ENCODE measurements at places on chromosomes 12 and 14.

DNA sequence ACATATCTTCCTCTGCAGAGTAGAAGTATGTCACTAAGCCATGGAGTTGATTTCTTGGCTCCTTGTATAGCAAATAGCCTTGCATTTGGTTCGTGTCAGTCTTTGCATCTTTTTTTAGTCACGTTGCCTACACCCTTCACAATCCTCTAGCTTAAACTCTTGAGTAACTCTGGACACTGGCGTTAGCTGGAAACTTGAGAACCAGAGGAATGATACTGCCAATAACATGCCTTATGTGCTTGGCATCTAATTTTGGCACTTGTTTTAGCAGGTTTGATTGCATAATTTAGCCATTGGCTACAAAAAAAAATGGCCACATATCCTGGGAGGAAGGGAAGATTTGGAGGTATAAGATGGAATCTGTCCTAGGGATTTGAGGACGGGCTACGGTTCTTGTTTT, 136.2 kb downstream of the ETV6 start:
- no peak for DNase-seq

DNA sequence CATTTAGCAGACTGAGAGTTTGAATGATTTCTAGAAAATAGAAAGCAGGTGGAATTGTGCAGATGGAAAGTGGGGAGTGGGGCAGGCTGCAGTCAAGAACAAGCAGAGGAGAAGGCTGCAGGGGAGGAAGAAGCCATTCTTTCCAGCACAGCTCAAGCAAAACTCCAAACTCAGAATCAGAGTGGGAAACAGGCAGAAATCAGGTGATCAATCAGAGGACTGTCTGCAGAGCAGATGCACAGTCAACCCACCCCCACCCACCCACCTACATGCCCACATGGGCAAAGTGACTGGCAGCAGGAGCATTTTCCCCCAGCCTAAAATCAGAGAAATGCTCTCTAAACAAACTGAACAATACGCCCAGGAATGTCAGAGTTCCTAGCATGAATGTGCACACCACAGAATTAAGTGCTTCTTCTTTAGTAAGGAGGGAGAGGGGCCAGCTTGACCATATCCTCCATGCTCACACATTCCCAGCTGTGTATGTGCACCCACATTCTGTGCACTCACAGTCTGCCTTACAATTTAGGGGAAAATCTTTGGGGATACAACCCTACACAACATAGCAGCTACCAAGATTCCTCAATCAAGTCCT, 194.1 kb upstream of the PLEKHA5 start:
- DNase-seq = no peak

DNA sequence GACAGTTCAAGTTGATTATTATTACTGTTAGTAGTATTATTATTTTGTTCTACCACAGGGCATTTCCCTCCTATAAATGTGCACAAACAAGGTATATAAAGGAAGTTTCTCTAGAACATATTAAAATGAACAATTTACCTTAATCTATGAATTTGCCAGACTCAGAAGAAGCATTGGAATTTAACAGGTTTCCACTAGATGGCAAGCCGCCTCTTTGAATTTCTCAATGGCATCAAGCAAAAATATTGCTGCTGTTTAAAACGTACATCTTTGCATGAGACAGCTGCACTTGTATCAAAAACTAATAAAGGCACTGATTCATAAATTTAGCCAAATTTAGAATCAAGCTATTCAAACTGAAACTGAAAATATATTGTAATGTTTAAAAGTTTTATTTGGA, 34.6 kb upstream of the MIS18BP1 start:
- no peak for DNase-seq

DNA sequence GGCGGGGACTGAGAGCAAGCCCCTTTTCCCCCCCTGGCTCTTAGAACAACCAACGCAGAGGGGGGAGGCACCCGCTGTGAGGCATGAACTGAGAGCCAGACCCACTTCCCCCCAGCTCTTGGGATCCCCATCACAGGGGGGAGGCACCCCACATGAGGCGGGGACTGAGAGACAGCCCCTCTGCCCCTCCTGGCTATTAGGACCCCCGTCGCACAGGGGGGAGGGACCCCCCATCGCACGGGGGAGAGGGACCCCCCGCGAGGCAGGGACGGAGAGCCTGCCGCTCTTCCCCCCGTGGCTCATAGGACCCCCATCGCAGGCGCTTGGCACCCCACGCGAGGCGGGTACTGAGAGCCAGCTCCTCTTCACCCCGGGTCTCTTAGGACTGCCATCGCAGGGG, 195.8 kb upstream of the PZP start:
- no peak for DNase-seq

- peak; percentile 86 for DNase-seq
These were observed at the start of gene EIF5 for GRCh38 chr14:103333754-103334643. Gene EIF5, plus strand, starts transcription at chr14:103334237. Its CDS starts 1,624 bp downstream, at chr14:103335861.

DNA sequence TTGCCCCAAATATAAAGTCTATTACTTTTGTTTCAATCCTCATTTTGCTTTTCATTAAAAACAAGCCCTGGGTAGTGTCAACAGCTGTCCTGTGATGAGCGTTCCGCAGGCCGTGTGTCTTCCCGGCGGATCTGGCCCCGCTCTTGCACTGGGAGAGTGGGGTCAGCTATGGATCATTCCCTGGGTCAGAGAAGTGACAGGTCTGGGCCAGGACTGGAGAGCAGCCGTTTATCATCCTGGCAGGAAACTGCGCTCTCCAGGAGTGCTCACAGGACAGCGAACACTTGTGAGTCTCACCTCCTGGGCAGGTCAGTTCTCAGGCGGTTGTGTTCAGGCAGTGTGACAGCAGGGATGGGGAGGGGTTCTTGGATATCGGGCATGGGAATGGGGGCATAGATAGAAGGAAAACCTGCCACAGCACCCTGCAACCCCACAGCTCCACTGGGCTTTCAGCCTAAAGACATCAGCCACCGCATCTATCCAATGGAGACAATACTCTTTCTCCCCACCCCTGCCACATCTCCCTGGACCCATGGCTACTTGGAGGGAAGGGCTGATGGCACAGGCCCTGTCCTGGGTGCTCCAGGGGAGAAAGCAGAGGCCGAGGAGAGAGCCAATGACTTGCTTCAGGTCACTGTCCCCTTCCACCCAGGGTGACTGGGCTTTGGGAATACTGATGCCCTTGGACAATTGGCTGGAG, 47.8 kb upstream of the CHGA start:
- no peak for DNase-seq

- no peak for DNase-seq
These were observed 106.3 kb downstream of the OTX2 start for GRCh38 chr14:56703947-56704346.

DNA sequence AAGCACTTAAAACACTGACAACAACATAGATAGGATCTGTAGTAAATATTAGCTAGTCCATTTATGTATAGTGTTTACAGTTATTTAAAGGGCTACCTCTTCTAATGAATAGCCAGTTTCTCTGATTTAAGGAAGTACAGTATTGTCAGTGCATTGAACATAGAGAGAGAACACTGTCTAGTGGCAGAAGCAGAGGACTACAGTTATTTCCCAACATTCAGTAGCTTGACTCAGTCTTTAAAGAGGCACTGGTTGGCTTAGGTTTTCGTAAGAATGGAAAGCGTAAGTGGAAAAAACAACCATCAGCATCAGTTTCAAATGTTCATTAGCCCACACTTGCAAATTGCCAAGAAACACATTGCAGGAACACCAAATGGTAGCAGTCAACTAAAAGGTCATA, 125.0 kb upstream of the HMGA2 start:
- DNase-seq = no peak

- DNase-seq = peak; percentile 98
These were observed 4.5 kb upstream of the IRF2BPL start for GRCh38 chr14:77032844-77033621.
